ENCODE measurements at places on chromosomes 5 and 9.

DNA sequence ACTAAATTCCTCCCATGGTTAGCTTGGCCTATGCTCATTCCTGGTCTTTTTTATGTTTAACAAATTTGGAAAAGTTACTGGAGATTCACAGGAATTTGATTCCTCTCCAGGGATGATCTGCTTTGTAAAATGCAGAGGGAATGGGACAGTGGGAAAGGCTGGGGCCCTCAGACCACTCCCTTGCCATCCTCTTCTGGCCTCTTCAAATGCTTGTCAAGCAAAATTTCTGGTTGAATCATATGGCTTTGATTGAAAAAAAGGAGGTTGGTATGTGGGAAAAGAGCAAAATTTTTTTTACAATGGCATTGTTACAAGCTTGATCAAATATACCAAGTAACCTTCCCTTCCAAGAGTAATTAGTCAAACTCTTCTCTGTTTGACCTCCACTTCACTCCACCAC is 225.1 kb downstream of the PIK3R1 start:
- DNase-seq, result no peak

DNA sequence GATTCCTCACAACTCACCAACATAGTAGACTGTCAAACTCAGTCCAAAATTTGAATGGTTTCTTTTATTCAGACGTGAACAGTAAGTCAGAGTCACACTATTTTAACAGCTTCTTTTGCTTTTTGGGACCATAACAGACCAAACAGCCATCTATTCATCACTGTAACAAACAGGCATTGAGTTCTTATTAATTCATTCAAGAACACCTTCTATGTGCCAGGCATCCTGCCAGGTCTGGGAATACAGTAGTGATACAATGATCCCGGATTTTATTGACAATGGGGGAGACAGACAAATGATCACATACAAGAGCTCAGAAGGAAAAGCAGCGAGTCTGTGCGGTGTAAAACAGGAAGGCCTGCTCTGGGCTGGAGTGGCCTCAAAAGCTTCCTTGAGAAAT is 153.3 kb upstream of the ERCC6L2 start:
- DNase-seq, result no peak

GRCh38 chr5:39058178-39058921 is 15.8 kb downstream of the RICTOR start:
- no peak for DNase-seq

DNA sequence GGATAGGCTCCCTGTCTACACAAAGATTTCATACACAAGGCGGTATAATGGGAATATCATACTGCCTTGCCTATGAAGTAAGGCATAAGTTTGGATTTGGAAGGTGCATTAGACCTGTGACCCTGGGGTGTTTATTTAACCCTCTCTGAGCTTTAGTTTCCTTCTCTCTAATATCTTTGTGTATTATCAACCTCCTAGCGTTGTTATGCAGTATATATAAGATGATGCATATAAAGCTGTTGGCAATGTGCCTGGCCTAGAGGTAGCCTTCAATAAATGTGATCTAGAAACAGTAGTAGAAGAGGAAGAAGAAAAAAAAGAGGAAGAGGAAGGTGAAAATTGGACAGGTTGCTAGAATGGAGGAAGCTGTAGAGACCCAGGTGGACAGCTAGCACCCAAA is 311.6 kb upstream of the CLINT1 start:
- DNase-seq, result no peak

DNA sequence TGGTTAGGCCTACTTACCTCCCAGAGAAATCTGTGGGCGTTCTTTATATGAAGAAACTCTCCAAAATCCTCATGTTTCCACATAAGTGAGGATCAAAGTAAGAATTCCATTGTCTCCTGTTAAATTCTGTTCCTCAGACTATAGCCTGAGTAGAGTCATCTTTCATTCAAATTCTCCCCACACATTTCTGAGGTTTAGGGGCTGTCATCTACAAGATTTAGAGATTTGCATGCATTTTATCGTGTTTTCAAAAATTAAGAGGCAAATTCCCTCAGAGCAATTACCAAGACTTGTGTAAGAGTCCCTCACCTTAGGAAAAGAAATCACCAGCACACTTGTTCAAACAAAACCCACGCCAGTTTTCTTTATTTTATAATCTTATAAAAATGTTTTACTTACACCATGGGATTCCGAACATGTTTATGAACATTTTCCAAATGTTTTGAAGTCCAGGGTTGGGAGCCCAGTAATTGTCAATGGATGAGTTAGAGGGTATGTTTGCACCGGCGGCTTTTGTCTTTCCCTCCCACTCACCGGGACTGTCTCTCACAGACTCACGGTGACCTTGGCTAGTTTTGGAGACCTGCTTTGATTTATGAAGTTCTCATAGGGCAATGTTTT is 367.6 kb downstream of the ENC1 start:
- DNase-seq, result no peak

DNA sequence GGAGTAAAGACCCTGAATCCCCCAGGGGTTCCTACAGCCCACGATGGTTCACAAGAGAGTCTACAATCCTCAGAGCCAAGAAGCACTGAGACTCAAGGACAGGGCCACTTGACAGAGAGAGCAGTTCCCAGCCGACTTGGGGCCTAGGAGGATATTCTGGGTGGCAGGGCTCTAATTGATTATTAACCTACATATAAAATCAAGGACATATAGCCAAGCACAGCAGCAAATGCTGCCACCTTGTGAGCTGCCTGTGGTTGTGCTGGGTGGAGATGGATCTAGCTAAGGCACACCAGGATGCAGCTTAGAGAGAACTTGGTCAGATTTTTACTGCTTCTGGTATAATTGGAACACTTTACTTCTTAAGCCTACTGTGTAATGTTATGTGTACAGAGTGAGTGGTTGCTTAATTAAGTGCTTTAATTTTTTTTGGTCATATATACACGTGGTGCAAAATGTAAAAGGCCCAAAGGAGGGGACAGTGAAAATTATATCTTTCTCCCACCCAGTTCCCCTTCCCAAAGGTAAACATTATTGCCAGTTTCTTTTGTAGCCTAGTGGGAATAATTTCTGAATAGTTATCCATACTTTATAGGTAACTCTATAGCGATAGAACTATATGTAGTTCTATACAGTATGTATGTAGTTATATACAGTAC is 78.8 kb downstream of the F2RL2 start:
- peak; percentile 47 for DNase-seq

- DNase-seq, result no peak
These were observed 411.5 kb downstream of the RASEF start for GRCh38 chr9:82651474-82651873.

DNA sequence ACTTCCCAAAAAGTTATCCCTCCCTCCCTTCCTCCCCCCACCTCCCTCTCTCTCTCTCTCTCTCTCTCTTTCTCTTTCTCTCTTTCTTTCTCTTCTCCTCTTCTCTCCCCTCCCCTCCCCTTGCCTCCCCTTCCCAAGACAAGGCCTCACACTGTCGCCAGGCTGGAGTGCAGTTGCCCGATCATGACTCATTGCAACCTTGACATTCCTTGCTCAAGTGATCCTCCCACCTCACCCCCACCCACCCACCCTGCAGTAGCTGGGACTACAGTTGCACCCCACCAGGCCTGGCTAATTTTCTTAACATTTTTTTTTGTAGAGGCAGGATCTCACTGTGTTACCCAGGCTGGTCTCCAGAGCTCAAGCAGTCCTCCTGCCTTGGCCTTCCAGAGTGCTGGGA is 32.8 kb downstream of the VPS13A start:
- no peak for DNase-seq

DNA sequence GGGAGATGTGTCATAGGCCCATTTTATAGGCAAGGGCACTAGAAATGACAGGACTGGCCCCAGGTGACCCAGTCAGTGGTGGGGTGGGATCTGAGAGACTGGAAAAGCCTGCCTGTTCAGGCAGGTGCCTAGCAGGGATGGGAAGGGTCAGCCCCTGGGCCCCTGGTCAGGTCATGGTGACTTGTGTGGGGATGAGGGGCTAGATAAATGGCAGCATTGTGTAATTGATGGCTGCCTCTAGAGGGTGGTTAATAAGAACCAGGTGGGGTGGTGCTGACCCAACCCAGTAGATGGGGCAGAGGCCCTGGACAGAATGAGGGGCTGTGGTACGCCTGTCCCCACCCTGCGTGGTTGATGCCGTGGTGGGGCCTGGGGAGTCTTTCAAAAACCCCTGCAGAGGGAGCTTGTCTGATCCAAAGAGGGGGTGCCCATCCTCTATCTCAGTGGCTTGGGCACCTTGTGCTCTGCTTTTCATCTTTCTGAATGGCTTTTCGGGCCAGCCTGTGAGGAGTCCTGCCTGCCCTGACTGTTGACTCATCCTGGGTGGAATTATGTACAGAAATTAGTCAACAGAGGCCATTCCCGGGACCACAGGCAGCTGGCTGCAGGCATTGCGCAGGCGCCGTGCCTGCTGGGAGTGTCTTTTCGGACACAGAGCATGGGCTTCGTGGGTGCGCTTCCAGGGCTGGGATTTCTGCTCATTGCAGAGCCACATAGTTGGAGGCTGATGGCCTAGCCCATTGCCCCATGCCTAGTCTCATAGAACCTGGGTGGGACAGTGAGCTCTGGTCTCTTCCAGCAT is 93.6 kb upstream of the PITX1 start:
- DNase-seq, result no peak

DNA sequence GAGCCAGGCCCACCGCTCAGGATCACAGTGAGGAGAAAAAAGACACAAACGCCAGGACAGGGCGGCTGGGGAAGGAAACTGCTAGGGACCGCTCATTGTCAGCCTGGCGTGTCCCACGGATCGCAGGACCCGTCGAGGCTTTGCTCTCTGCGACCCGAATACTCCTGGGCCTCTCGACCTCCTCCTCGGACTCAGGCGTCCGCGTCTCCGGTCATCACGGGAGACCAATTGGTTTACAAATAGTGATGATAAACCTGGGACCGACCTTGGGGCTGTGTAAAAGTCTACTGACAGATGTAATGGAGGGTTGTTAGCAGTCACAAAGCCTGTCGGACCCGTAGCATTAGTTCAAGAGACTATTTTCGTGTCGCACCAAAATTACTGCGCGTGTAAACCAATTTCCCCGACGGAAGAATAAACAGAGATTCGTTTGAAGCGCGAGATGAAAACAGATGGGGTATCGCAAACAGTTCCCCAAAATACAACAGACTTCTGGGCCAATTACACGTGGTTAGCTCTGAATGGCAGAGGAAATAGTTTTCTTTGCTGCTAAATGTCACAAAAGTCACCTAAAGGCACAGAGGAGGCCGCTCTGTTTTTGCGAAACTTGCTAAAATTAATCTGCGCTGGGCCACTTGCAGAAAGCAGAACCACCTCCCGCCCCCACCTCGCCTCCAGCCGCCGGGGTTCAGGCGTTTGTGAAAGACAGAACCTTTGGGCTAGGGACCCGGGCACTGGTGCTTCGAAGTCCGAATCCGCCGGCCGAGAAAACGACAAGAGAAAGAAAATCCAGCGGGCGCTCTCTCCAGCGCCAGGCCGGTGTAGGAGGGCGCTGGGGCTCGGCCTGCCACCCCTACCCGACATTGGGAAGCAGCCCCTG is 67.6 kb downstream of the FOXD1 start:
- no peak for DNase-seq

DNA sequence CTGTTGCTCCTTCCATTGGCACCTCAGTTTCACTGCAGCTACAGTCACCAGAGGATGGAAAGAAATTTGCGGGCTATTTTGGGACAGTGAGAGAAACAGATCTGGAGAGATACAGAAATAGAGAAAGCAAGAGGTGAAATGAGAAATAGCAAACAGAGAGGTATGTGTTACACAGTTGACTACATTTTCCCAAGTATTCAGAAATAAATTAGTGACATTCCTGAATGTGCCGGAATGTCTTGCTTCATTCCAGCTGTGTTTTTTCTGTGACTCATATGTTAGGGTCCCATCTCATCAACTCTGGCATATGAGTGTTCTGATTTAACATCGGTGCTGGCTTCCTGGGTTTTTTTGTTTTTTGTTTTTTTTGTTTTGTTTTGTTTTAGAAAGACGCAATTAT is 63.8 kb upstream of the ZNF462 start:
- no peak for DNase-seq

GRCh38 chr9:125646217-125646616 is 60.8 kb downstream of the MAPKAP1 start:
- DNase-seq, result no peak

GRCh38 chr5:159096243-159096923 is 3.3 kb downstream of the EBF1 start:
- DNase-seq, result no peak

DNA sequence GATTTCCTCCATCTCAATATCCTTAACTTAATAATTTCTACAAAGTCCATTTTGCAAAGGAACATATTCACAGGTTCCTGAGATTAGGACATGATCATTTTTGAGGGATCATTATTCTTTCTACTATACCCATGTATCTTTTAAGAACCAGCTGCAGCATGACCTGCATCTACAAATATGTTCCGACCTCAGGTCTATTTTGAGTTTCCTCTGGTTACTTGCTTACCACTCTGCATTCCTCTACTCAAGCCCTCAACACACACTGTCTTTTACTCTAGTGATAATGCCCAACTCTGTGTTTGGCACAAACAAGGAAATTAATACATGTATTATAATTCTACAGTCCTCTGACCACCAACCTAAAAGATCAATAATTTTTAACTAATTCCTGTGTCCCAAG is 386.1 kb downstream of the DNAH5 start:
- DNase-seq, result no peak

DNA sequence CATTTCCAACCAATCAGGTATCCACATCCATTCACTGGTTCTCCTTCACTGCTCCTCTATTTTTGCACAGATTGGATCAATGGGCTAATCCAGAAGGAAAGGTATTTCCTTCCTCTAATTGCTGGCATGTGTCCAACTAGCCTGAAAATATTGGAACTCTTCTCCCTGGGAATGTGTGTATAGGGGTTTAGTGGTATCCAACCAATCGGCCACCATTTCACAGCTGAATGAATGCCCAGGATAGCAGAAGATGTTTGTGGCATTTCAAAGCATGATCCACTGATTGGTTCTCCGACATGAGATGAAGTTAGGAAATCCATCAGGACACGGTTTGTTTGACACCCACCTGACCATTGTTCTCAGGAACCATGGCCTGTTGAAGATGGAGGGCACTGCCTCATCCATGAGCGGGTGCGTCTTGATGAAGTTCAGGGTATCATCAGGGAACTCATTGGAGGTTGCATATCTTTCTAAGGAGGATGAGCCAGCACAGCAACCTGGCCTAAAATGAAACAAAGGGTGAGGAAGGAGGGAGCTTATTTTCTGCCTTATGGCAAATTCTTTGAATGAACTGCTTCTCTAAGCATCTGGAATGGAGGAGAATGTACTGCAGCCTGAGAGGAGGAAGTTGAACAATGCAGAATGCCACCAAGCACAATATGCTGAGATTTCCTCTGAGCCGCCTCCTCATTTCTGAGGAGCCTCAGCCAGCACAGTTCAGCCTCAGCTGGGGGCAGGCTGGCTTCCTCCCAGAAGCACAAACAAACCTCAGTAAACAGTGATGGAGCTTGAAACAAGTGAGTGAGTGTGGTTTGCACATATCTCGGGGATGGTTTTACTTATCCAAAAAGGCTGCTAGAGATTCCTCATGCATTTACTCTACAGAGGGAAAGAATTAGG is 94.6 kb downstream of the SEMA6A start:
- DNase-seq, result no peak

GRCh38 chr5:362189-362588 is 40.7 kb downstream of the AHRR start:
- DNase-seq, result no peak

- no peak for DNase-seq
These were observed 169.3 kb downstream of the CCDC192 start for GRCh38 chr5:127872494-127872893.
